ENCODE measurements at places on chromosomes 5 and 9.

GRCh38 chr9:69173497-69173890 is 583 bp upstream of the TJP2 start:
- DNase-seq, result no peak

GRCh38 chr5:3056866-3057265 is 305.4 kb upstream of the IRX2 start:
- no peak for DNase-seq

- DNase-seq, result no peak
These were observed 268.3 kb downstream of the PJA2 start for GRCh38 chr5:109141222-109142200.

GRCh38 chr5:6926491-6927038 is 213.3 kb downstream of the TENT4A start:
- DNase-seq, result no peak

GRCh38 chr5:179795049-179795862 is 1.5 kb downstream of the LTC4S start:
- DNase-seq, result peak; percentile 68

DNA sequence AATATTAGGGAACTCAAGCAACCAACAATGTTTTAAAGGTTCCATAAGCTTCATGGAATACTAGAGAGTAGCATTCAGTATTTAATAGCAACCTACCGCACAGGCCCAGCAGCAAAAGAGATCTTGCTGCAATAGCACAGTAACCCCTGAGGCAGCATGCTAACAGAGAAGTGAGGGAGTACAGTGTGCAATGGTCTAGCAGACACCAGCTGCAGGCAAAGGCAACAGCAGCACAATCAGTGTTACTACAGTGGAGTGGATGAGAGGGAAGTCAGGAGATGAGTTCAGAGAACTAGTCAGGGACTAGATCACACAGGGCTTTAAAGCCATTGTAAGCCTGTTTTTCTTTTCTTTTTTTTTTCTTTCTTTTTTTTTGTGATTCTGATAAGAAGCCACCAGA is 2.8 kb downstream of the TICAM2 start:
- DNase-seq, result peak; percentile 48

GRCh38 chr5:150502106-150502505 is 5.8 kb upstream of the NDST1 start:
- no peak for DNase-seq

DNA sequence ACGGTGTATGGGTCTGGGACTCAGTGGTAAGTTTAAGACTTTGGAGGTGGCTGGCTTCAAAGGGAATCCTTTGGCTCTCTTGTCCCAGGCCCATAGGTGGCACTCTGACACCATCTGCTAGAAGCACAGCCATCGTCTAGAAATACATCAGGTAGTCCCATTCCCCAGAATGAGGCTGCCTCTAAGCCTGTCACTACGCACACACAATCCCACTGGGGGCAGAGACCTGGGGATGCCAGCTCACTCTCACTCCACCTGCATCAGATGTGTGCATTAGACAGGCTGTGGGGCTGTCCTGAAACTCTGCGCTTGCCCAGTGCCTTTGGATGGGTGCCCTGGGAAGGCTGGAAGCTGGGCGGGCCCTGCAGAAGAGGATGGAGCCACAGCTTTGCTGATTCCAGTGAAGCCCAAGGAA is 127.5 kb upstream of the PANK3 start:
- DNase-seq, result peak; percentile 77

GRCh38 chr9:30718483-30718882 is 1666.0 kb upstream of the ACO1 start:
- no peak for DNase-seq

- DNase-seq, result peak; percentile 82
These were observed 722 bp downstream of the SLC22A4 start for GRCh38 chr5:132294728-132295504.

GRCh38 chr5:35032356-35032755 is 15.4 kb downstream of the AGXT2 start:
- no peak for DNase-seq

DNA sequence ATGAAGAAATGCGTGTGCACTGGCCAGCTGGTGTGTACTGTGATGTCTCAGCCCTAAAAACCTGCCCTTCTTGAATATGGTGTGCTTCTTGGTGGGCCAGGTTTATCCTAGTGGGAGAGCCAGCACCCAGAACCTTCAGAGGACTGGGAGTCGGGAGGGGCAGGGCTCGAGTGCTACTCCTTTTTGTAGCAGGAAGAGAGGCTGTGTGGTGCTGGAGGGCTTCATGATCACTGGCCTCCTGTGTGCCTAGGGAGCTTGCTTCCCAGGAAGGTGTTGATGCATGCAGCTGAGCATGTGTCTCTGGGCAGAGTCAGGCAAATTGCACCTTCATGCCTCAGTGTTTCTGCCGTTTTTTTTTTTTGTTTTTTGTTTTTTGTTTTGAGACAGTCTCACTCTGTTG is 20.0 kb downstream of the PHF2 start:
- peak; percentile 26 for DNase-seq

GRCh38 chr5:89337-90286 is 2.4 kb upstream of the PLEKHG4B start:
- DNase-seq, result no peak

GRCh38 chr5:81253875-81254274 is 20.8 kb downstream of the CKMT2 start:
- no peak for DNase-seq

DNA sequence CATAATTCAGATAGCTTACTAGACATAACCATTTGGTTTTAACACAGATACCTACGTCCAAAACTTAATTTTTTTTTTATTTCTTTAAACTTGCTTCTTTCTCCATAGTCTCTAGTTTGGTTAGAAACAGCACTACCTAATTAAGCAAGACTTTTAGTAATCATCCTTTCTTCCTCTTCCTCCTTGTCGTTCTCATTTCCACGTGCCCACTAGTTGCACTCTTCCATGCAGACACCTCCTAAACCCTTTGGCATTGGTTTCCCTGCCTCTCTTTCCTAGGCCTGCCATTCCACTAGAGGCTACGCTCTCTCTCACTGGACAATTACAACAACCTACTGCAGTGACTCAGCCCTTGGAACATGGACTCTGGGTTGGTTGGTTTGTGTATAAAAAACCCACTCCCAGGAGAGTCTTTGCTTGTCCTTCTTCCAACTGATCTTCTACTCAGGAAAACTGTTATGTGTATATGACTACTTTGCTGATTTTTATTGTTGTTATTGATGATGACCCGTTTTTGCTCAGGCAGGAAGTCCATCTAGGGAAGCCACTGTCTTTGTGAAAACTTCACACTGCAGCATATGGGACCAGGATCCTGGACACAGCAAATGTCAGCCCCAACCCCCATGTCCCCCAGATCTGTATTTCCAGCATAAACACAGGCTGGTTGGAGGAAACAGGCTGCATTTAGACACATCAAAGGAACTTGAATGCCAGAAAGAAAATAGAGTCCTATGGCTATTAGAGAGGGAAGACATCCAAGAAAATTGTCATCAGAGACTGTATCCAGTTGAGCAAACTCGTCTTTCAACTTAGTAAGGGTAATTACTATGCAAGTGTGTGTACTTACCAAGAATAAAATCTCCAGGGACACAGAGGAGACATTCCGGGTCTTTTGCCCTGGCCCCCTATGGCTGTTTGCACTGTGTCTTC is 503.2 kb downstream of the GADD45G start:
- no peak for DNase-seq
